ENCODE measurements at places on chromosomes 5 and 9. TPM values are rescaled to one million over a fixed set of nuclear protein-coding genes. Genes with fewer than 3 reads are reported as not detected.

- peaks cover 75% of the 10 kb centered on the region for H3K36me3 ChIP-seq
- DNase-seq = peak; percentile 97
- H3K4me1 ChIP-seq = peaks cover 49% of the 10 kb centered on the region
- H3K27ac ChIP-seq = peak overlapping the region; percentile 89
- H3K27me3 ChIP-seq = no peaks in the 10 kb centered on the region
Measured at GRCh38 chr5:136053336-136054141, 24.8 kb downstream of the TGFBI start.

DNA sequence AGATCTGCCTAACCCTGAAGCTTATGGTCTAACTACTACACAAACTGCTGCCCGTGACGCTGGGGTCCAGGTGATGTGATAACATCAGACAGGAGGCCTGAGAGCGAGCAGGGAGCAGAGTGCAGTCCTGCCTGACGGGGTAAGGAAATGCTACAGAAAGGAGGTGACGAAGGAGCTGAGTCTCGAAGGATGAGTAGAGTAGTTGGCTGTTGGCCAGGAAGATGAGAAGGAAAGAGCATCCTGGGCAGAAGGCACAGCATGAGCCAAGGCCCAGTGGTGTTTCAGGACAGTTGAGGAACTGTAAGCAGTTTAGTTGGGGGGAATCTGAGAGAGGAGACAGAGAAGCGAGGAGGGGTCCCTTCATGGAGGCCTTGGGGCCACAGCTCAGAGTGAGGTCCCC lies 136.0 kb upstream of the TBC1D2 start:
- H3K4me3 ChIP-seq = no peak overlapping the region
- H3K36me3 ChIP-seq = peaks cover 10% of the 10 kb centered on the region
- no peak overlapping the region for H3K27ac ChIP-seq
- H3K4me1 ChIP-seq = no peaks in the 10 kb centered on the region
- no peak for DNase-seq

DNA sequence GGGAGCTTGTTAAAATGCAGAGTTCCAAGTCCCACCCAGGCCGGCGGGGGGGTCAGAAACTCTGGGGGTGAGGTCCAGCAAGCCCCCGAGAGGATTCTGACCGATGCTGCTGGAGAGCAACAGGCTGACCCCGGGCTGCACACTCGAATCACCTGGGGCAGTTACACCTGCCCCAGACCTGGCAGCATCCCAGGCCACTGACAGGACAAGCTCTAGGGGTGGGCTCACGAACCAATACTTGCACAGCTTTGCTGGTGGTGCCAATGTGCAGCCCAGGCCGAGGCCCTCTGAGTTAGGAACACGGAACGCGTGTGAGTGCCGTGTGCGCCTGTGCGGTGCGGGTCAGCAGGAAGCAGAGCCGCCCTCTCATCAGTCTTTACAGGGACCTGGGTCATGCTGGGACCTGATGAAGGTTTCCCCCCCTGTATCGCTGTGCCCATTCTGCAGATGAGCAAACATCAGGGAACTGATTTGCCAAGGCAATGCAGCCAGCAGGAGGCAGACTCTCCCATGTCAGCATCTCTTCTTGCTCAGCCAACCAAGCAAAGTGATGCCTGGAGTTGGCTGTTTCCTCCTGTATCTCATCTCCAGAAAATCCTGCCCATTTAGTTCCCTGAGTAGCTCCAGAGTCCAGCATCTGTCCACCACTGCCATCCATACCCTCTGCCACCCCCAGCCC lies 16.3 kb downstream of the FAM163B start:
- H3K36me3 ChIP-seq = no peaks in the 10 kb centered on the region
- no peaks in the 10 kb centered on the region for H3K4me1 ChIP-seq
- no peak overlapping the region for H3K27ac ChIP-seq
- DNase-seq = no peak

The FOXD4L4 gene
- total RNA-seq = under 0.01 TPM

DNA sequence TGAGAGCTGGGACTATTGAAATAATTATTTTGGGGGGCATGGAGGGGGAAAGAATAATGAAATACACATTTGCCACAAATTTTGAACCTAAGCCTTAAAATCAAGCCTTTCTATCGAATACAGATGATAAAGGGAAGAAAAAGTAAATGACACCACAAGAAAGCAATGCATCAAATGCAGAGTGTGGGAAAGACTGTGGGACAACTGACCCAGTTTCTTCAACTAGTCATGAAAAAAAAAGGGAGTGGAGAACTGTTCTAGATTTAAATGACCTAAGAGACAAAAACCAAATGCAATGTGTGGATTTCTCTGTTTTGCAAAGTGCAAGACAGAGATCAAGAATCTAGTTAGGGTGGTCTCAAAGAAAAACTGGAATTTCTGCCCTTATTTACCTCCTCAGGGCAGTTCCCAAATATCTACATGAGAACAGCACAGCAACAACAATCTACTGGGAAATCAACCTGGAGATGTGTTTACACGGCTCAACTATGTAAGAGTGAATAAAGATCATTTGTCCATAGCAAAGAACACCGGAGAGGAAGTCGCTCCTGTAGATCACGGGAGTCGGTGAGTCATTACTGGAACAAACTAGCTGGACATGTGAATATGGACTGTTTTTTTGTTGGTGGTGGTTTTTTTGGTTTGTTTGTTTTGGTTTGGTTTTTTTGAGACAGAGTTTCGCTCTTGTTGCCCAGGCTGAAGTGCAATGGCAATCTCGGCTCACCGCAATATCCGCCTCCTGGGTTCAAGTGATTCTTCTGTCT lies 145.9 kb downstream of the DROSHA start:
- H3K4me1 ChIP-seq = peaks cover 4% of the 10 kb centered on the region
- H3K27me3 ChIP-seq = no peaks in the 10 kb centered on the region
- H3K4me3 ChIP-seq = no peak overlapping the region
- DNase-seq = peak; percentile 42
- no peak overlapping the region for H3K27ac ChIP-seq

DNA sequence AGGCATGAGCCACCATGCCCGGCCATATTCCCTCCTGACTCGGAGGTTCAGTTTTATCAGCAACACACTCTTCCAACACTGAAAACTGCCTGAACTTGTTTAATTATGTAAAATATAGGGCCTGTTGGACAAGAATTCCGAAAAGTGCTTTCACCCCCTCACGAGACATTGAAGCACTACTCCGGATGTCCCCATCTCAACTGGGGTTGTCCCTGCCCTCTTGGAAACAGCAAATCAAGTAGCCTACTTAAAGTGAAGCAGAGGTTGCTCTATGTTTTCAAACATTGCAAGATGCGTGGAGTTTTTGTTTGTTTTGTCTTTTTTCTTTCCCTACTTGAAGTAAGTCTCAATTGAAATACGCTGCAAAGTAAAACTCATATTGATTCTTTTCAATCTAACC lies 7.6 kb downstream of the PTGER4 start:
- no peaks in the 10 kb centered on the region for H3K27me3 ChIP-seq
- no peak for DNase-seq
- peaks cover 9% of the 10 kb centered on the region for H3K4me1 ChIP-seq
- H3K27ac ChIP-seq = no peak overlapping the region
- no peak overlapping the region for H3K4me3 ChIP-seq

DNA sequence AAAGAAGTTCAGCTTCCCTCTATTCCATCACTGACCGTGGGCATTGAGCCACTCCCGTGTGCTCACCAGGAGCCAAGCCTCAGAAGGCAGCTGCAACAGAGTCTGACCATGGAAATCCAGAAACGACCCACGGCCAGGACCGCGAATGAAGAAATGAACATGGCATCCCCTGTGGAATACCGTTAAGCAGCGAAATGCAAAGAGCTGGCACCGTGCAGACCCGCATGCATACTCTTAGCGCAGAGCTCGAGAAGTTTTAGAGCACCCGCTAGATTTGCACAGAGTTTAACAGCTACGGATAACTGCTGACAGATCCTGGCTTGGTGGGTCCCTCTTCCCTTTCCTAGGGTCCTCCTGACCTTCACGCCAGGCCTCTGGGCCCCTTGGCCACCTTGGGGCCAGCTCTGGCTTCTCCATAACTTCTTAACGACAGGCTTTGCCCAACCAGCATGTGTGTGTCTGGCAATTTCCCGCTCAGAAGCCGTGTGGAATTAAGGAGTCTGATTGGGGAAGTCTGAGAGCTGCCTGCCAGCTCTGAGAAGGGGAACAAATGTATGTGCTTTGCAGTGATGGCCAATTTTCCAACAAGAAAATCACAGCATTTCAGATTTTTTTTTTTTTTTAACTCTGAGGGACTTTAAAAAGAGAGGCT lies 75.3 kb upstream of the COL5A1 start:
- no peak overlapping the region for H3K4me3 ChIP-seq
- H3K27ac ChIP-seq = no peak overlapping the region
- no peaks in the 10 kb centered on the region for H3K27me3 ChIP-seq
- no peak for DNase-seq
- peaks cover 14% of the 10 kb centered on the region for H3K4me1 ChIP-seq

GRCh38 chr5:32711681-32712480 lies 760 bp downstream of the NPR3 start:
- peak overlapping the region; percentile 72 for H3K4me3 ChIP-seq
- peak; percentile 49 for DNase-seq
- no peaks in the 10 kb centered on the region for H3K4me1 ChIP-seq
- peak overlapping the region; percentile 77 for H3K27ac ChIP-seq

The C9orf153 gene
- total RNA-seq = not detected

GRCh38 chr9:124128568-124129166 lies 117.1 kb downstream of the LHX2 start:
- peaks cover 6% of the 10 kb centered on the region for H3K4me1 ChIP-seq
- H3K27ac ChIP-seq = no peak overlapping the region
- no peaks in the 10 kb centered on the region for H3K36me3 ChIP-seq
- no peak for DNase-seq
- H3K4me3 ChIP-seq = no peak overlapping the region

- no peaks in the 10 kb centered on the region for H3K27me3 ChIP-seq
- no peak overlapping the region for H3K4me3 ChIP-seq
- H3K4me1 ChIP-seq = peaks cover 2% of the 10 kb centered on the region
- no peak for DNase-seq
- no peaks in the 10 kb centered on the region for H3K36me3 ChIP-seq
Measured at GRCh38 chr9:113529336-113530009, 65.9 kb downstream of the RGS3 start.

GRCh38 chr5:67900514-67900913 lies 315.0 kb upstream of the PIK3R1 start:
- H3K4me3 ChIP-seq = no peak overlapping the region
- no peak for DNase-seq
- no peak overlapping the region for H3K27ac ChIP-seq
- H3K4me1 ChIP-seq = no peaks in the 10 kb centered on the region

DNA sequence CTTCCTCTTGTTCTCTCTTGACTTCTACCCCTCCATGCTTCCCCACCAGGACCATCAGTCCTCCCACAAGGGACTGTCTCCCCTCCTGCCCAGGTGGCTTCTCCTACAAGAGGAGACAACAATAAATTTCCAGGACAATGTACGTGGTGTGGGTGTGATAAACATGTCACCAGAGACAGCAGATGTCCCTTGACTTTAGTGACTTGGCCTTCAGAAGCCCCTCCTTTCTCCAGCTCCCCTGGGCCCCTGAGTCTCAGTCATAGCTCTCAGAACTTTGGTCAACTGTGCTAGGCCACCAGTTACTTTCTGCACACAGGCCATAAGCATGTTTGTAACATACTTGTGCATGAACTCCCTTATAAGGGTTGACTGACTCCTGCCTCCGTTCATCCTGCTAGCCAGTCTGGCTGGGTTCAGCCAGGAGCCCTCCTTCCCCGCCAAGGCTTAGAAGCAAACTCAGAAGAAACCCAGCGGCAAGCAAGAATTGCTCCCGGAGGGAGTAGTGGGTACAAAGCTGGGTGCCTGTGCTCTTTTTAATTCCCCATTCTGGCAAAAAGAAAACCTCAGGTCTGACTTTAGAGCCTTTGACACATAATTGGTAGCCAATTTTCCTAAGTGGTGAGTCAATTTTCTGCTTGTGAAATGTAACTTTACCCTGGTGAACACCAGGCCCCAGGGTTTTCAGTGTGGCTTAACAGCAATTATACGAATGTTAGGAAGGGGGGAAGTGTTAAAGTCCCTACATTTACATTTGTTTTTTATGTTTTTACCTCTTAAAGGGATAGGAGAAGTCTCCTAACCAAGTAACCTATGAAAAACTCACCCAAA lies 49.2 kb downstream of the EBF1 start:
- peaks cover 4% of the 10 kb centered on the region for H3K4me1 ChIP-seq
- no peaks in the 10 kb centered on the region for H3K27me3 ChIP-seq
- no peak overlapping the region for H3K4me3 ChIP-seq
- no peaks in the 10 kb centered on the region for H3K36me3 ChIP-seq
- H3K27ac ChIP-seq = peak overlapping the region; percentile 2

DNA sequence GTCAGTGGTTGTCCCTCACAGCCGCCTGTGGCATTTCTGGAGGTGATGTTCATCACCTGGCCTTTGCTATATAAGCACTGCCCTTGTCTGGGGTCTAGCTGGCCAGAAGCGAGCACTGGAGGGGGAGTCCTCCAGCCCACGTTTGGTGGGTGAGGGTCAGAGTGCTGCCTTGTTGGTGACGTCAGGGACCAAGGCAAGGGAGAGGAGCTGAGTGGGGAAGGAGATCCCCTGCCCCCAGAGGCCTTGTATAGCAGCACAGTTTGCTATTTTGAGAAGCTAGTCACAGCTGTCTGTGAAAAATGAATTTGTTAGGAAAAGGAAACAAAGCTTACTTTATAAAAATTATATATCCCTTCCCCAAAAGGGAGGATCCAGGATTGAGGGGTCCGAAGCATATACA lies 49.8 kb downstream of the SYK start:
- H3K4me3 ChIP-seq = no peak overlapping the region
- H3K27ac ChIP-seq = no peak overlapping the region
- H3K36me3 ChIP-seq = no peaks in the 10 kb centered on the region
- DNase-seq = no peak
- H3K4me1 ChIP-seq = no peaks in the 10 kb centered on the region
- peaks cover 4% of the 10 kb centered on the region for H3K27me3 ChIP-seq

DNA sequence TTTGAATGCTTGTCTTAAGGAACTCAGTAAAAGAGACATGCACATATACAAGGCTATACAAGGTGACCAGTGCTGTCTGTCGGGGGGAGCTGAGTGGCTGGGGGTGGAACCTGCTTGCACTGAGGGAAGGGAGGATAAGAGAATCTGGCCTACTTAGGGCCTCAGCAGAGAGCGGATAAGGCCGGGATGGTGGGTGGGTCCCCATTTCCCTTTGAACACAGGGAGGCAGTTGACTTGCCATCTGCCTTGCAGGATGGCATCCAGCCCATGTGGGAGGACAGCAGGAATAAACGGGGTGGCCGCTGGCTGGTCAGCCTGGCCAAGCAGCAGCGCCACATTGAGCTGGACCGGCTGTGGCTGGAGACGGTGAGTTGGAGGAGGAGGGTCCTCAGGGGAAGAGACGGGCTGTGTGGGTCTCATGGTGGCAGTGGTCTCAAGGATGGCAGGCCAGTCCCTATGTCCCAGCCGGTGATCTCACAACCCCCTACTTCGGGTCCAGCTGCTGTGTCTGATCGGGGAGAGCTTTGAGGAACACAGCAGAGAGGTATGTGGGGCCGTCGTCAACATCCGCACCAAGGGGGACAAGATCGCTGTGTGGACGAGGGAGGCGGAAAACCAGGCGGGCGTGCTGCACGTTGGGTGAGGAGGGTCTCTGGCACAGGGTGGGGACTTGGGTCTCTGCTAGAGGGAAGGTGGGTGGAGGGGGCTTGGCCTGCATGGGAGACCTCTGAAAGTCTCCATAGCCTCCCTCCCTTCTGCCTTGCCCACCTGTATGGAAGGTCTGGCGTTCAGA lies 2.2 kb upstream of the TSPAN17 start:
- peaks cover 8% of the 10 kb centered on the region for H3K27me3 ChIP-seq
- no peak for DNase-seq
- H3K4me1 ChIP-seq = peaks cover 10% of the 10 kb centered on the region
- H3K36me3 ChIP-seq = no peaks in the 10 kb centered on the region

The RANBP17 gene
- total RNA-seq = 29.7 TPM

Data from IMR-90 (cell line).